SIG-M5 (cell line): ENCODE measurements at places on chromosomes 5 and 9.

DNA sequence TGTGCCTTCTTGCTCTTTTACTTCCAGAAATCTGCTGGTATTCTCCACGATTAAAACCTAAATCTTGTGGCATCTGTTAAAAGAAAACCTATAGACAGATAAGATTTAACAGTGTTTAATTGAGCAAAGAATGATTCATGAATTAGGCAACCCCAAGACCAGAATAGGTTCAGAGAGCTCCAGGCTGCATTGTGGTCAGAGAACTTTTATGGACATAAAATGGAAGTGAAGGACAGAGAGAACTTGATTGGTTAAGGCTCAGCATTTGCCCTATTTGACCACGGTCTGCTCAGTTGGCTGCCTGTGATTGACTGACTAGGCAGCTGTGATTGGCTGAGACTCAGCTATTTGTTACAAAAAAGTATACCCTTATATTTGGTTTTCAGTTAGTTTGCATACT lies 10.4 kb upstream of the SLC36A2 start:
- DNase-seq, result no peak

DNA sequence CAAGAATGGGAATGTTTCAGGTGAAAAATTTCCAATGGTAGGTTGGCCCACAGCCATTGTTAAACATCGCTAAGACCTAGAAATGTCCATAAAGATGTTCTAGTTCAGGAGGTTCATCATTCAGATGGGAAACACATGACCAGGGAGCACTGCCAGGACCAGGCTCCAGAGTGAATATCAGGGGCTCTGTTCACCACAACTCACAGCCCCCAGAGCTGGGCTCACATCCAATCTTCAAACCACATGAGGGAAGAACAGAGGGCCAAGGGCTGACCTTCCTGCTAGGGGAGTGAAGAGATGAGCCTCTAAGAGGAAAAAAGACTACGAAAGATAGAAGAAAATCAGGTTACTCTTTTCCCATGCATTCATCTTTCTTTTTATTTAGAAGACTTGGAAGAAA lies 205.8 kb downstream of the SEMA5A start:
- no peak for DNase-seq

- no peak for DNase-seq
Measured at GRCh38 chr9:21543187-21543586, 61.1 kb upstream of the IFNE start.

DNA sequence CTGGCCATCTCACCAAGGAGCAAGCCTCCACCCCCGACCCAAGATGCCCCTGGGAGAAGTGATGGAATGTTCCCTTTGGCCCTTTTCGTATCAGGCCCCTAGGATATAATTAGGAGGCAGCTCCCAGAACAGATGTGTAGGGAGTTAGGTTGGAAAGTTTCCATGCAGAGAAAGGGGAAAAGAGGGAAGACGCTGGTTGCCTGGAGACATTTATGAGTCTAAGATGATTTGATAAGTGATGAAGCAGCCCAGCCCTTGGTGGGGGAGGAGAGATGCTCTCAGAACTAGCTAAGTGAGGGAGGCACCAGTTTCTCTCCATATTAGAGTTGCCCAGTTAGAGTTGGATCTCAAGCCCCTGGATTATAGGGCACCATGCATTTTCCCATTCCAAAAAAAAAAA lies 137.5 kb downstream of the GNA14 start:
- no peak for DNase-seq
